Activated CD4-positive, alpha-beta T cell treated with anti-CD3 and anti-CD28 coated beads for 24 hours (primary cell): ENCODE measurements at places on chromosomes 4 and X.

- DNase-seq: no peak
These were observed 11.3 kb upstream of the SMS start for GRCh38 chrX:21929209-21929608.

- no peak for DNase-seq
These were observed 72.7 kb downstream of the SPRY1 start for GRCh38 chr4:123469245-123469644.

GRCh38 chrX:47573341-47574075 lies 8.7 kb upstream of the TIMP1 start:
- DNase-seq: no peak

DNA sequence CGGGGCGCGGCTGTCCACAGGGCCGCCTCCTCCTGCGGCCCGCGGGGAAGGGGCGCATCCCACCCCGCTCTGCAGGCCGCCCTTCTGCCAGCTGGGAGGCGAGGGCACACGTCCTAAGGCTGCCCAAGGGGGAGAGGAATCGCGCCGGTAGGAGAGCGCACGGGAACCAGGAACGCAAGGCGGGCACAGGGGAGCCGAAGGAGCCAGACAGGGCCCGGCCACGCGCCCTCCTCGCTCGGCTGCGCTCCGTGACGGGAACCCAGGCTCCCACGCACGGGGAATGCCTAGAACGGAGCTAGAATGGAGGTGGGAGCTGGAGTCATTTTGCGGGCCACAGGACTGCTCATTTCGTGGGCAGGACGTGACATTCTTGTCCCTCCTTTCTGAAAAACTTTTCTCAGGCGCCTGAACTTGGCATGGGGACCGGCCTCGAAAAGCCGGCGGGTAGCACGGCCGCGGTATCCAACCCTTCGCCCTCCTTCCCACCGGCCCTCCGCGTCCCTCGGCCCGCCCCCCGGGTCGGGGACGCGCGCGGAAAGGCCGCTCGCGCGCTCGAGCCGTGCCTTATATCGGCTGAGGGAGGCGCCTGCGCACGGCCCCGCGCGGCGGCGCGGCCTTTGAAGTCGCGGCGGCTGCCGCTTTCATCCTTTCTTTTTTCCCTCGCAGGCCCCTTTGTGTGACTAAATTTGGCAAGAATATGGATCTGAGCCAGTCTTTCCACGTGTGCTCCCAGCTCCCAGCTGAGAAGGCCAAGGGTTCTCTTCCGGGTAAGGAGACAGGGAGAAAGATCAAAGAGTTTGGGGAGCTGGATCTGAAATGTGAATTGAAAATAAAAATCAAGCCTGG lies 4.2 kb upstream of the LEF1 start:
- DNase-seq: peak; percentile 60
